ENCODE measurements at places on chromosomes 7 and 10.

DNA sequence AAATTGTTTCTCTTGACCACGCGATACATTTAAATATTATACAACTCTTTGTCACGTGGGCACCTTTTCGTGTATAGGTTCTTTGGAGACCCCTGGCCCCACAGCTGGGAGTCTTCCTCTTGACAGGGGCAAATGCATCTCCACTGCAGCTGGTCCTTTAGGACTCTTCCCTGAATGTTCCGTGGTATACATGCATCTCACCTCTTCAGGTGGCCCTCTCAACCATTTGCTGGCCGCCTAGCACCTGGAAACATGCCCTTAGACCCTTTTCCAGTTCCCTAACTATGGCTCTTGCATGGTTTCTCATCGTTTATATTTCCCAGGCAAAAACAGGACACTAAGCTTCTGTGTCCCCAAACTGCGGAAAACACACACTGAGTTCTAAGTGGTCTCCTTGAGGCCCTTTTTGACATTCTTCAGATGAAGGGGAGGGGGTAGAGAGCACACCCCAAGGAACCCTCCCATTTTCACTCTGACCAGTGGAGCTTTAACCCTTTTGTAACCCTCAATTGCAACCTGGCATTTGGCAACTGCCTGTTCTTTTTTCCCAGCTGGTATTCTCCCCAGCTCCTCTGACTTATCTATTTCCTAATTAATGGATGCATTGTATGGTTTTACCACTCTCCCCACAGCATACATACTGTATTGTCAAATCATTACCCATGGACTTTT, 20.6 kb downstream of the HNRNPA2B1 start:
- no peak for DNase-seq

DNA sequence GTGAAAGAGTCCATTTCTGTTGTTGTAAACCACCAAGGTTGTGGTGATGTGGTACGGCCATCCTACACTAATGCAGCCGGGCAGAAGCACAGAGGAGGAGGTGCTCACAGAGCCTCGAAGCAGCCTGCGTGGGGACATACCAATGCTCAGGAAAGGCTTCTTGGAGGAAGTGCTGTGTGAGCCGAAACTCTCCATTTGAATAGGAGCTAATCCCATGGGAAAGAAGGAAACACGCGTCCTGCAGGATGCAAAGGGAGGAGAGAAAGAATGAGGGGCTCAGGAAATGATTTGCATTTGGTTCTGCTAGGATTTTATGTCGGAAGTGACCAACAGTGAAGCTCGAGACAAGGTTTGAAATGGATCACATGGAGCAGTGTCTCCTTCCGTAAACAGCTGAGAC, 477.9 kb upstream of the ANKRD30A start:
- DNase-seq: no peak

DNA sequence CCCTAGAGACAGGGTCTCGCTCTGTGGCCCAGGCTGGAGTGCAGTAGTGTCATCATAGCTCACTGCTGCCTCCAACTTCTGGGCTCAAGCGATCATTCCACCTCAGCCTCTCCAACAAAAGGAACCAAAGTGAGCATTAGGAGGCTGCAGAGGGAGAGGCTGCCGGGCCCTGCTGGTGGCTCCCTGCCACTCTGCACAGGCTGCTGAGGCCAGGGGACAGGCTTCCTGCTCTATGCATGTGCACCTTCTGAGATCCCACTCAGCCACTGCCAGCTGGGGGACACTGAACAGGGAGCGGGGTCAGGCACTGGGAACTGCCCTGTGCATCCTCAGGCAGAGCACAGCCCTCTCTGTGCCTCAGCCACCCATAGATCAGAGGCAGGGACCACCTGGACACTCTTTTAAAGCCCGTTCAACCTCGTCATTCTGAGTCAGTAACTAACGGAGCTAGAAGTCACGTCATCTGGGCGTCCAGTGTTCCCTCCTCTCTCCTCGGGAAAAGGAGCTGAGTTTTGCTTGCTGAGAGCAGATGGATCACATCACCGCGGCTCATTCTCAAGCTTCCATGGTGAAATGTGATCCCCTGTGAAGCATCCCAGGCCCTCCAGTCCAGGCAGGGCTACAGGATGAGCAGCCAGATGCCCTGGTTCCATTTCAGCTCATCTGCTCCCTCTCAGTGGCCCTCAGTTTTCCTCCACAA, 109.6 kb downstream of the MYL10 start:
- no peak for DNase-seq

DNA sequence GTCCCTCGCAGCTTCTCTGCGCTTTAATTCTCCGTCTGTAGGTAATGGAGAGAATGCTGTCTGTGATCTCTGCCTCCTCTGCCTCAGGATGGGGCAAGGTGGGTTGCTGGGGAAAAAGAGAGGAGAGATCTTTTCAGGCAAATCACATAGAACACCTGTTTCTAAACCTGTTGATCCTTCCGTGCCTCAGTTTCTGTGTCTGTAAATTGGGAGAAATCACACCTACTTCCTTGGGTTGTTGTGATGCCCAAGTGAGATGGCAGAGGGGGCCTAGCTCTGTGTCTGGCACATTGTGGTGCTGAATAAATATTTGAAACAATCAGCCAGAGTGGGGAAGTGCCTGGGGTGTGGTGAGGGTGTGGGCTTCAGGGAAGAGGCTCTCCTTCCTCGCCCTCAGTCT, 28.8 kb downstream of the KAZALD1 start:
- DNase-seq: no peak

- DNase-seq: no peak
Measured at GRCh38 chr10:99851825-99852224, 69.4 kb downstream of the ABCC2 start.

- DNase-seq: no peak
Measured at GRCh38 chr10:96276831-96277230, 5.5 kb upstream of the BLNK start.

GRCh38 chr7:44960011-44960580, 18.7 kb downstream of the MYO1G start:
- no peak for DNase-seq

DNA sequence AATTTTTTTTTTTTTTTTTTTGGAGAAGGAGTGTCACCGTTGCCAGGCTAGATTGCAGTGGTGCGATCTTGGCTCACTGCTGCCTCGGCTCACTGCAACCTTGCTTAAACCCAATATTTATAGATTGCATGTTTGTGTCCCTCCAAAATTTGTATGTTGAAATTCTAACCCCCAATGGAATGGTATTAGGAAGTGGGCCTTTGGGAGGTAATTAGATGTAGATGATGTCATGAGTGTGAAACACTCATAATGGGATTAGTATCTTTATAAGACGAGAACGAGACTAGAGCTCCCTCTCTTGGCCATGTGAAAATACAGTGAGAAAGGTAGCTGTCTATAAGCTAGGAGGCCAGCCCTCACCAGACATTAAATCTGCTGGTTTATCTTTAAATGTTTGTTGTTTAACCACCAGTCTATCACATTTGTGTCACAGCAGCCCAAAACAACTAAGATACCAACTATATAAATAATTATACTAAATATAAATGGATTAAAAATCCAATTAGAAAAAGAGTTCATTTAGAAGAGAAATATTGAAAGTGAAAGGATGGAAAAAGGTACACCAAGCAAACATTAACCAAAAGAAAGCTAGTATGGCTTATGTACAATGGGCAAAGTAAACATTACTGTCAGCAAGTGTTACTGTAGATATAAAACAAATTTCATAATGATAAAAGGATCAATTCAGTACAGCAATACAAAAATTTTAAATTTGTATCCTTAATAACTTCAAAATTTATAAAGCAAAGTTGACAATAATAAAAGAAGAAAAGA, 9.3 kb downstream of the TCAF1 start:
- no peak for DNase-seq

GRCh38 chr10:49615213-49615612, 1.4 kb downstream of the CHAT start:
- DNase-seq: no peak

- no peak for DNase-seq
Measured at GRCh38 chr7:74217455-74218342, 7.9 kb downstream of the LAT2 start.

GRCh38 chr10:86370006-86370585, 3.5 kb upstream of the GRID1 start:
- DNase-seq: no peak

GRCh38 chr7:28055161-28055544, 125.4 kb downstream of the JAZF1 start:
- DNase-seq: no peak

- DNase-seq: no peak
Measured at GRCh38 chr10:119441921-119442757, 100.4 kb downstream of the RGS10 start.

DNA sequence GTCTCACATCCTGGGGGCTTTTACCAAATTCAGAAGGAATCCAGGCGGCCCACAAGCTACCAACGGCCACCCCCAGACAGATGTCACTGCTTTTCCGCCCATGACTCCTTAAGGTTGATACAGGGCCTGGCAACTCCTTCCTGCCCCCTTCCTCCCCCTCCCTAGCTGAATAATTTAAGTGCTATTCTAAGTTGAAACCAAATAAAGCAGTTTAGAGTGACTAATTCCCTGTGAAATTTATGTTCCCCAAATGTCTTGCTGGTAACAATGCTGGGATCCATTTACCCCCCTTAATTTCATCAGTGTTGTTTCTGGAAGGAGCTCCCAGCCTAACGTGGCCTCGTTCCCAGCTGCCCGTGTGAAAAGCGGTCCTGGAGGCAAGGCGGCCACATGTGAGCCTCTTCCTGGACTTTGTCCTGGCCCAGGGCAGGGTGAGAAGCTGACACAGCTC, 109.6 kb downstream of the TMEM130 start:
- no peak for DNase-seq

DNA sequence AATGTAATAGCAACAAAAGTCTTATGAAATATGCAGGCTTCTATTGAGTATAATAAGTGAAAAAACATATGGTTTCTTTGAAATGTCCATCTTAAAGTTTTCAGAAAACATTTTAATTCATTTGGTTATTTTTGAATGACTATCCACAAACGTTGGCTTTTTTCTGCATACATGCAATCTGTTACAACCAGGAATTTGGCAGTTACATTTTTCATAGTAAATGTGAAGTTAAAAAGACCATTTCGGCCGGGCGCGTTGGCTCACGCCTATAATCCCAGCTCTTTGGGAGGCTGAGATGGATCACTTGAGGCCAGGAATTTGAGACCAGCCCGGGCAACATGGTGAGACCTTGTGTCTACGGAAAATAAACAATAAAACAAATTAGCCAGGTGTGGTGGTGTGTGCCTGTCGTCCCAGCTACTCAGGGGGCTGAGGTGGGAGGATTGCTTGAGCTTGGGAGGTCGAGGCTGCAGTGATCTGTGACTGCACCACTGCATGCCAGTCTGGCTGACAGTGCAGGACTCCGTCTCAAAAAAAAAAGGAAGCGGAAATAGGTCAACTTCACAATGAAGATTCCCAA, 73.9 kb upstream of the NMT2 start:
- DNase-seq: no peak
